ENCODE measurements at places on chromosomes 2 and 18.
A peak's percentile ranks its signal among the peaks of the same experiment; 100 is the strongest.

DNA sequence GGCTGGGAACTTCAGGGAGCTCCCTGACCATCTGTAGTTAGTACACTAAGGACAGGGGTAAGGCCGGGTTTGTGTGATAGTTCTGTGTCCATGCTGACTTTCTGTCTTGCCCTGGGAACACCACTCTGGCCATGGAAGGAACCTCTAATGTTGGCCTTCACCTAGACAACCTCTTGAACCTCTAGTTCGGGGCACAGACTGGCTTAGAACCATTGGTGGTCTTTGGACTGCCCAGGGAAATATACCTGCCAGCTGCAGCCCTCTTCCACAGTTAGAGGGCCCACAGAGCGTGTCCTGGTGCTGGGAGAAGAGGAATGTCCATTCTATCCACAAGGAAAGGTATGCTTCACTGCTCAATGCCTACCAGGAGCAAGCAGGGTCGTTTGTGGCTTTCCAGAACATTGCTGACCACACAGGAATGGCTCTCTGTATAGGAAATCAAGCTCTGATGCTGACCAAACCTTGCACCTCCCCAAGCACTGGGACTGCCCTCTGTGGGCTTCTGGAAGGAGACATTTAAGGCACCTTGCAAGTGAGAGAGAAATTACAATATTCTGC, 318.8 kb upstream of the EPAS1 start:
- no peak for DNase-seq

GRCh38 chr2:199278099-199278498, 179.6 kb downstream of the SATB2 start:
- DNase-seq = no peak

GRCh38 chr2:1137913-1138391, 187.3 kb downstream of the SNTG2 start:
- no peak for DNase-seq

GRCh38 chr2:30287190-30287840, 56.0 kb downstream of the LBH start:
- DNase-seq = no peak

GRCh38 chr2:86285981-86286380, 51.4 kb downstream of the REEP1 start:
- DNase-seq = no peak

DNA sequence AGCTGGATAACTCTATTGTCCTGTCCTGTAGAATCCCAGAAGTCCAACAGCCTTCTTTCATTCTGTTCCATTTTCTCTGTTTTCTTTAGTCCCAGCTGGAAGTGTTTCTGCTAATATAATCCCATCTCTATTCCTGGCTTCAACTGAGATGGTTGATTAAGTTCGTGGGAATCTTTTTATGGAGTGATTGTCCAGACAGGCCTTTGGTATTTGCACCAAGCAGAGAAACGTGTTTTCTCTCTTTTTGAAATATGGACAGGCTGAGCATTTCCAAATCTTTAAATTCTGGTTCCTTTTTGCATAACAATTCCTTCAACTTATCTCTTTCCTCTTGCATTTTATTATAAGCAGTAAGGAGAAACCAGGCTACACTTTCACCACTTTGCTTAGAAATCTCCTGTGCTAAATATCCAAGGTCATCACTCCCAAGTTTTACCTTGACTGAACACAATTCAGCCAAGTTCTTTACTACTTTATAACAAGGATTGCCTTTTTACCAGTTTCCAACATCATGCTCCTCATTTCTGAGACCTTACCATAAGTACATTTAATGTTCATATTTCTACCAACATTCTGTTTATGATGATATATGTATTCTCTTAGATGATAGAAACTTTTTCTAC, 108.8 kb downstream of the ZFP36L2 start:
- no peak for DNase-seq

GRCh38 chr2:239139101-239139500, 261.7 kb downstream of the HDAC4 start:
- DNase-seq = no peak

DNA sequence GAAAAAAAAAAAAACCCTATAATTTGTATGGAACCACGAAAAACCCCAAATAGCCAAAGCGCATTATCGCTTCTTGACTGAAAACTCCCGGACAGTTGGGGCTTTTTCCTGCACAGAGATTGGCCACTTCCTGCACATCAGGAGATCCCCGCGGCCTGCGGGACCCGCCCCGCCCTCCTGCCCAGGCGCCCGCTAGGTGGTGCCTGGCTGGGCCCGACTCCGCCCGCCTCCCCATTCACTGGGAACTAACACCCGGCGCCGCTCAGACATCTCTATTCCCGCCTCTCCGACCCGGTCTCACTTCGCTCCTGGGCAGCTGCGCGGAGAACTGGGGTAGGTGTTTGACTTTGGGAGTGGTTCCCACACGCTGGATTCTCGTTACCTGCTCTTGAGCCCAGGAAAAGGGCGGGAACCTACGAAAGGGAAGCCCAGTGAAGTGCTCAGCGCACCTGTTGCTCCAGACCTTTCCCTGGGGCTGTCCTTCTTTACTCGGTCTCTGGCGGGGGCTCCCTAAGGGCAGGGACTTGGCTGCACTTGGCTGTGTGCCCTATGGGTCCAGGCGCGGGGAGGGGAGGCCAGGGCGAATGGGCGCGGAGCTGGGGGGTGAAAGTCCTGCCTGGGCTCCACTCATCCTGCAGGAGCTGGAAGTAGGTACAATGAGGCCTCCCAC, at the start of gene HMSD:
Gene HMSD (plus strand): TSS at position 234 of the 670 bp plus-strand sequence. CDS start 4,155 bp downstream, outside the sequence.
- DNase-seq = peak; percentile 10

GRCh38 chr2:167681234-167682015, 566.0 kb downstream of the STK39 start:
- DNase-seq = no peak

Data from NCI-H446 (cell line).